Activated naive CD8-positive, alpha-beta T cell treated with anti-CD3 and anti-CD28 coated beads for 36 hours (primary cell): ENCODE measurements at places on chromosomes 2 and 18. TPM values are rescaled to one million over a fixed set of nuclear protein-coding genes. Genes with fewer than 3 reads are reported as not detected.

DNA sequence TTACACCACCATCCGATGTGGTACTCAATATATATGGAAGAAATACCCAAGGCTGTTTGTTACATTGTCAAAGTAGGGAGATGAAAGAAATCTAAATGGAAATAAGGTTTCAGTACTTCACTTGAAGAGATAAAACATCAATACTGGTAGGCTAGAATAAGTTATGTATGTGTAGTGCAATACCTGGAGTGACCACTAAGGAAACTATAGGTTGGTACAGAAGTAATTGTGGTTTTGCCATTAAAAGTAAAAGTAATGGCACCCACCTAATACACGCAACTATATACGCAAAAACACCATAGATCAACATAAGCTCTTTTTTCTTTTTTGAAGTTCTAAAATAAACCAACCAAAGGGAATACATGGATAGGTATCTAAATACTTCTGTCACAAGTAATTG, 143.2 kb upstream of the KYNU start:
- DNase-seq: no peak

Gene CSRNP3
- not detected for total RNA-seq

DNA sequence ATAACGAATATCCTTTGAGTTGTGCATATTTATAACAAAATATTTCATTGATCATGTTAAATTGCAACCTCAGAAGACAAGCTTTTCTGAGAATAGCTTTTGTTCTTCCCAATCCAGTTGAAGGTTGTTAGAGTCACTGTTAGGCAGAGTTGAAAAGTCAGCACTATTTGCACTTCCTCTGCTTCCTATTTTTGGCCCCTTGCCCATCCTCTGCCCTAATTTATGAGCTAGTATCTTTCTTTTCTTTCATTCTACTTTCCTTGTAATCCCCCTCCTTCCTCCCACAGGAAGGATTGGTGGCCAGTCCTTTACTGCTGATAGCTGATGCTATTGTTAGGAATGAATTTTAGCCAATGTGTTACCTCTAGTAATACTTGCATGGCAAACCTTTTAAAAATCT, 4.9 kb downstream of the RALB start:
- DNase-seq: no peak

DNA sequence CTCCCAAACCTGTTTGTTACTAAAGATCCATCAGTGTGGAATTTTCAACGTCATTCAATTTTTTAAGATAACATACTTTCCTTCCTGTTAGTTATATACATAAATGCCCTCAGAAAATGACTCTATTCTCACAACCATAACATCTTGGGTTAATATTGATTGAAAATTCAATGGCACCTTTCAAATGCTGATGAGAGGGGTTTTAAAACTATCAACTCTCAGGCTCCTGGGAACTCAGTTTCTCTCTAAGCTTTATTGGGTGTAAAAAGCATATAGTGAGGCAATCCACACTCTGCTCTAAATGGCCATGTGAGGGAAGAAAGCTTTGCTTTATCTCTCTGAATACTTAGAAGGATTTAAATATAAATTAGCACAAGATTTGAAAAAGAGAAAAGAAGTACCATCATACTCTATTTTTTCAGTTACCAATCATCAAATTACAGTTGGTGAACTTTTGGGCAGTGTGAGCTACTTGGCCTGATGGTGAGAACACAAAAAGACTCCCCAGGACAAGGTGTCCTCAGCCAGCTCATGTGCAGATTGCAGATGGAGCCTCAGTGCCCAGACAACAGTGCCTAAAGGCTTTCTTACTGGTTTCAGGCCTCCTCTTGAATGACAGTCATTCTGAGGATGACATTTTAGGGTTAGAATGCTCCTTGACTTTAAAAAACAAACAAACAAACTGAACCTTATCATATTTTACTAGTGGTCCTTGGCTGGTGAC, 24.6 kb upstream of the CERS6 start:
- no peak for DNase-seq

DNA sequence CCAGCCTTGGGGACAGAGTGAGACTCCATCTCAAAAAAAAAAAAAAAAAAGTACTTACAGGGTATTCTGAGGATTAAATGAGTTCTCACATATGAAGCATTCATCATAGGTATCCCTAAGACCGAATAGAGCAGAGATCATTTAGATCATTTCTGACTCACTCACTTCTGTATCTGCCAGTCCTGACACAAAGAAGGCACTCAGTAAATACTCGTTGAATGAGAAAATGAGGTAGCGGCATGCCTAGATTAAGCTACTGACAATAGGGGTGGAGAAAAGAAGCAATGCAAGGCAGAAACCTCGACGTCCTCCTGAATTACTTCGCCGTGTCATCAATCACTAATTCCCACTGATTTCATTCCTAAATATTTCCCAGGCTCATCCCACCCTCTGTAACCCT, 103.8 kb downstream of the GREB1L start:
- no peak for DNase-seq

DNA sequence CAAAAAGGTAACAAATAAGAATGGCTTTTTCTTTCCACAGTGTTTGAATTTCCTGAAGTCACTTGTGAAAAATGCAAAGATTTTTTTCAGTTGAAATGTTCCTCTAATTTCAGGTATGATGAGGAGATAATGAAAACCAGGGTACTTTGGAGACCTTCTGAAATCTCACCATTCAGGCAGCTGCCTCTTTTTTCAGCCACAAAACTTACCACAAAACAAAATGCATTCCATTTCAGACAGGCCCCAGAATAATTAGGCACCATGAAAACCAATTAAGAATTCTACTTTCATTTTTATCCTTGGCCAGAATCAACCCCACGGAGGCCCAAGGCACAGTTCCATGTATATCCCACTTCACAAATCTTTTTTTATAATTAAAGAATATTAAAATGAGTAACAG, 880.3 kb upstream of the ACVR2A start:
- DNase-seq: no peak

DNA sequence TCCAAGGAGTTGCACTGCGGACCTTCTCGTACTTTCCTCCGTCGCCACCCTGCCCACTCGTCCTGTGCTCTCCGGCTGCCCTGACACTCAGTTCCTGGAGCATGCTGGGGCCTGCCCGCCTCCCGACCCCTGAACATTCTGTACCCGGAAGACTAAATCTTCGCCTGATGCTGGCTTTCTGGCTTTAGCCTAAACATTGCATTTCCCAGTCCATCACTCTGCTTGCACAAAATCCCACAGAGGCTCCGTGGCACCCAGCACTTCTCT, 550 bp upstream of the SFXN5 start:
- peak; percentile 25 for DNase-seq

DNA sequence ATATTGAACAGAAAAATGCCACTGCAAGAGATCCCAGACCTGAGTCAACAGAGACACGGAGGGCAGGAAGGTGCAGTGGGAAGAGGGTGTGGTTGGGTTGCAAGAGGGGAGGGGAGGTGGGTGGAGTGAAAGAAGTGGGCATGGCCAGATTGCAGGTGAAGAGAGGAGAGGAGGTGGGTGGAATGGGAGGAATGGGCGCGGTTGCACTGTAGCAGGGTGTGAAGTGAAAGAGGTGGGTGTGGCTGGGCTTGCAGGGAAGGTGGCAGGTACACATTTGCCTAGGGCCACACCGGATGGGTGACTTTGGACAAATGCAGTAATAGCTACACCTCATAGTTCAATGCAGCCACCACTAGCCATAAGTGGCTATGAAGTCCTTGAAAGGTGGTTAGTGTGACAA, 71.1 kb downstream of the DOCK10 start:
- no peak for DNase-seq

DNA sequence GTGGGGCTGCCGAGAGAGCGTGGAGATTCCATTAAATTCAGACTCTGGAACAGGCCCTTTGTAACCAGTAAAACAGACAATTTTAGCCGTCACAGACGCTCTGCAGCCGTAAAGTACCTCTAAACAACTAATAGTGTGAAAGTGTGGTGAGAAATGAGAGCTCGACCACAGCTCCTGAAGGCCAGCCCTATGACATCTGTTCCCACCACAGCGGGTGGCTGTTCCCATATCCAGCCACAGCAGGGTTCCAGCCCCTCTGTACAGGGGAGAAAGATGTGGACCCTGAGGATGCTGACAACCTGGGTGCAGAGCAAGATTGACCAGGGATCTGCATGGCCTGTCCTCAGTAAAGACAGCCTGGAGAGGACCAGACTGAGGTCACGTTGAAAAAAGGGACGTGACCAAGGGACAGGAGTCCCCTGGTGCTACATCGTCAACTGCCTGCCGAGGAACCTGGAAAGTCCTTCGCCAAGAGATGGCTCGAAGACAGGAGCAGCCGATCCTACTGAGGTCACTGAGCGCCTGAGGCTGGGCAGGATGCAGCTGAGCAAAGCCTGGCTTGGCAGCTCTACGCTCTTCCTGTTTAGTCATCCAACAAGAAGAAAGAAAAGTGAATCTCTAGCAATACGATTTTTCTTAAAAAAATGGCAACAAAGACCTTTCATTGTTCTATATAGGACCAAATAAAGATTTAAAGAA, 831.7 kb downstream of the RNF144A start:
- DNase-seq: no peak

DNA sequence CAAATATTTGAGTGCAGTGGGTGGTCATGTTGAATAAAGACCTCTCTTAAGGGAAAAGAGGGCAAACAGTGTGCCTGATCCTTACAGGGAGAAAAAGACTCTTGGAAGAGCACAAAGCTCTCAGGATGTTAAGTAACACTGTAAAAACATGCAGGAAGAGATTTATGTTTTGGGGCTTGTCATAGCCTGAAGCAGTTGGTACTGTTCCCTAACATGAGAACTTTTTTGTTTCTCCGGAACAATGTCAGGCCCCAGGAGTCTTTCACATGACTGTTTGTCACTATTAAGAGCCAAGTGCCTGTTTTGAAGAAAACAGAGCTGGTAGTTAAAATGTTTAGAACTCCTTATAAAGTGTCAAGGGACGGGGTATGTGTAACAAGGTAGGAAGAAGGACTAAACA, 83.7 kb upstream of the B3GNT2 start:
- no peak for DNase-seq

DNA sequence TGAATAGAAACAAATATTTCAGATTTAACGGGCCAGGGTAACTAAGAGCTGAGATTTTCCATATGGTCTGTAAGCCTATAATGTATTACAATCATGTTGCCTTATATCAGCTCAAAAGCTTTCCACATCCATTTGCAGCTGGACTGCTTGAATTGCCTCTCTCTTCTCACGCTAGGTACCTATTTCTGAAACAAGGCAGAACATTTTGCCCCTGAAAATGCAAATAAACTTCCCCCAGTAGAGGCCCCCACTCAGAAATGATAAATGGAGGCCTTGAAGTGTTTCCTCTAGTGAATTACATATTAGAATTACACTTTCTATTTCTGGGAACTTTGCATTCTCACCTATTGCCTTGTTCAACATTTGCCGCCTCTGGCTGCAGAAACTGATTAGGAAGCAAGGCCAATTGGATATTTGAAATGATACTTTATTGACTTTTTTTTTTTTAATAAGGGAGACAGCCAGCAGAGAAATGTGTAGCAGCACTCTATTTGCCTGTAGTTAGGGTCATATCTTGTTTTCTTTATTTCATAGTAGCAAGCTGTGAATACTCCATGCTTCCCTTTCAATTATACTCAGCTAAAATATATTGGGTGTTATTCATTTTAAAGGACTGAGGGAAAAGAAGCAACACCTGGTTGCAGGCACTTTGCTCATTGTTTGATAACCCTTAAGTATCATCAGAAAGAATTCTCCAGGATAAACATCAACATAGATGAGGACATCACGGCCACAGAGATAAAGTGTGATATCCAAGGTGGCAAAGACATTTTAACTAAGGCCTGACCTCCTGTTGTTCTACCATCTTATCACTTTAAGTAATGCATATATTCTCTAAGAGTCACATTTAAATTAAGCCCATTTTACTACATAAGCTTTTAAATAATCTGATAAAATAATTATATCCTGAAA, 505.5 kb downstream of the LRRTM4 start:
- no peak for DNase-seq

GRCh38 chr2:113876503-113877387, 13.1 kb upstream of the ACTR3 start:
- peak; percentile 77 for DNase-seq
